ENCODE measurements at places on chromosomes 4 and X. TPM values are rescaled to one million over a fixed set of nuclear protein-coding genes. Genes with fewer than 3 reads are reported as not detected.

DNA sequence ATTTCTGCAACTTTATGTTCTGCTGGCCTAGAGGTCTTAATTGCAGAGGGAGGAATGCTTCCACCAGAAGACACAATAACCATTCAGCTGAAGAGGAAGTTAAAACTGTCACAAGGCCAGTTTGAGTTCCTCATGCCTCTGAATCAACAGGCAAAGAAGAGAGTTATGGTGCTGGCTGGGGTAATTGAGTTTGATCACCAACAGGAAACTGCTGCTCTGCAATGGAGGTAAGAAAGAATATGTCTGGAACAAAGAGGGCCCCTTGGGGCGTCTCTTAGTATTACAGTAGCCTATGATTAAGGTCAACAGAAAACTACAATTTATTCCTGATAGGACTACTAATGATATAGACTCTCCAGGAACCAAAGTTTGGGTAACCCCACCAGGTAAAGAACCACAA, 744.0 kb downstream of the FSTL5 start:
- DNase-seq: no peak

DNA sequence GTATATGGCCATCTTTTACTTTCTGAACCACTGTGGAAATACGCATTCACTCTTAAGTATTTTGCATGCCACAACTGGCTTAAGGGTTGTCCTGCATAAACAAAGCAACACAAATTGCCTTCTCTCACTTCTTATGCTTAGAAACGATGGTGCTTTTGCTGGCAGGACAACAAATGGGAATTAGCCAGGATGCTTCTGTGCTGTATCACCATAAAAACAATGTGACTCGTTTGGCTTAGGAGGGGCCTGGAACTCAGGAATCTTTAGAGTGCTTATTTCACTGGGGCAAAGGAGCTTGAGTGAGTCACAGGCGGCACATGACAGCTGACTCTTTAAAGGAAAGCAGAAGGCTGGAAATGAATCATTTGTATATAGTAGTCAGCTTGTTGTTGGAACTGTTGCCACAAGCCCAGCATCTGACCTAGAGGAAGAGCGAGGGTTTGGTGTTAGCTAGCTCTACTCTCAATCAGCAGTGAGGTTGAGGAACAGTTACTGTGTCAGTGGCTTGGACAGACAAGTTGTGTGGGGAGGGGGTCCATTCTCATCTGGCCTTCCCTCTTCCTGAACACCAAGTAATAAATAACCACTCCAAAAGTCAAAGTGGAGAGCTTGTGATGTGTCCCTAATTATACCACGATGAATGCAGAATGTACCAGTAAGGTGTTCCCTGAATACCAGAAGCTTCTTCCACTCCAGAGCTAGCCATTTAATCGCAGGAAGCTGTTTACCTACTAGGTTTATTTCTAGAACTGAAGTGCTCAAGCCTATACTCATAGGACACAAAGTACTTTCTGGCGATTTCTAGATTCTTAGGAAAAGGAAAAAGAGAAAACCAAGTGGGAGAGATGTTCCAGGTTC, 293.1 kb downstream of the CAMK2D start:
- peak; percentile 11 for DNase-seq

GRCh38 chr4:112642526-112642925, 5.6 kb downstream of the LARP7 start:
- no peak for DNase-seq

DNA sequence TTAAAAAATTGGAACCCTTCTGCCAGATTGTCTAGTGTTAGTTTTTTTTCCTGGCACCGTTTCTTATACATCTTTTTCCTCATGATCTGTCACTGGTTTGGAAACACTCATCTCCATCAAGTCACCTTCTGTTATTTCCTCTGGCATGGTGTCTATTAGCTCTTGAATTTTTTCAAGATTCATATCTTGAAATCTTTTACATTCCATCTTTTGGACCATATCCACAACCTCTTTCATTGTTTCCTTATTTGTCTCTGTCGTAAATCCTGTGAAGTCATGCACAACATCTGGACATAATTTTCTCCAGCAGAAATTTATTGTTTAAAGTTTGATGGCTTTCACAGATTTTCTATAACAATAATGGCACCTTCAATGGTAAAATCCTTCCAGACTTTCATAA, 10.2 kb upstream of the TMEM185A start:
- no peak for DNase-seq

DNA sequence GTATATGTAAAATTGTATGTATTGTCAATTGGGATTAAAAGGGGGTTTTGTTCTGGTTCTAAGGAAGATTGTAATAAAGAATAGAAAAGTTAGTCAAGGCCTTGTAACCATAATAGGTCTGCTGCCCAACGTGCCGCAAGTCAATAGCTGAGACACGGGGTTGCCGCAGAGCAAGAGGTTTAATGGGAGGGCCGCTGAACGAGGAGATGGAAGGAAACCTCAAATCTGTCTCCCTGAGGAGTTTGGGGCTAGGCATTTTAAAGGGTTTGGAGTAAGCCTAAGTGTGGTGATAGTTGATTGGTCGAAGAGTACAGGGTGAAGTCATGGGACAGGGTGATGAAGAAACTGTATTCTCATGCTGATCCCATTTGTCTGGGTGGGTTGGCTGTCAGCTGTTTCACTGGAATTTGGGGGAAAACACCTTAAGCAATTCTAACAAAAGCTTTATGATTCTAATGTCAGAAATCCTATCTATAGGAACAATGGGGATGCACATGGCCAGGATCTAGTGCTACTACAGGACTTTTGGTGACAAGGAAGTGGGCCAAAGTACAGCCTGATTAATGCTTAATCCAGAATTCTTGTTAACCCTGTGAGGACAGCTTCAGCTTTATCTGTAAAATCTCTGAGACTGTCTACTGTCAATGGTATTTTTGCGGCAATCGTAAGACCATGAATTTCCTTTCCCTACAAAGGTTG, 86.9 kb downstream of the RELL1 start:
- no peak for DNase-seq

DNA sequence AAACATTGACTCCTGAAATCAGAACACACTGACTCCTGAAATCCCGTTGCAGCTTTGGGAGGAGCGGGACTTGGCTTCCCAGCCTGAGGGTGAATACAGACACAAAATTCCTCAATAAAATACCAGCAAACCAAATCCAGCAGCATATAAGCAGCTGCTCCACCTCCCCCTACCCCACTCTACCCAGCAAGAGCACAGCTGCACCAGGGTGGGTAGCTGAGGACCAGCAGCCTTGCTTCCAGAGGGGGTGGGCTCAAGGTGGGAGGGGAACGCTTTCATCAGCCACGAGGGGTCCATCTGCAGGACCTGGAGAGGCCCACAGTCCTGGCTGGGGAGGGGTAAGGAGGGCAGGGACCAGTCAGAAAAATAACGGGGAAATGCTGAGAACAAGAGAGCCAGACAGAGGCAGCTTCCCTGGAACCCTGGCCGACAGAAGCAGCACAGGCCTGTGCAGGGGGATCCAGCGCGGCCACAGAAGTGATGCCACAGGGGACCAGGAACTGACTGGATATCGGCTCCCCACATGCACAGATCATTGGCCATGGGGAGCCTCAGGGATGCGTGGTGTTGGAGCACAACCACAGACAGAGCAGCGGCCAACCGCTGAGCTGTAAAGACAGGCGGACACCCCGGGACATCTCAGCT, 49.8 kb downstream of the FGFRL1 start:
- DNase-seq: no peak

DNA sequence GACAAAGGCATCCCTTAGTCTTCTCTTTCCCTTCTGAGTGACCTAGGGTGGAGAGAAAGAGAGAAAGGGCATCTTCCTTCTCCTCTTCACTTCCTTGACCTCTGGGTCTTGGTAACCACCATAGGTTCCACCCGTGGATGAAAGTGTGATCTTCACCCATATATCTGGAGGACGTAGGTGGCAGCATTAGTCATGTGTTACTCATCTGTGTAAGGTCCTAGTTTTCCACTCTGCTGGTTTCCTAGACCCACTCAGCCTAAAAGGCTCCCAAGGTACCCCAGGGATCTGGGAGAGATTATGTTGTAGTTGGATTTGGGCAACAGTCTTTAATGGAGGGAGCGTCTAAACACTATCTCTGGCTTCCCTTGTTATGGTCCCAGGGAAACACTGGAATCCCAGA, 45.5 kb upstream of the RAB9B start:
- DNase-seq: no peak

The CORIN gene
- 0.23 TPM for total RNA-seq

GRCh38 chr4:124277691-124278090, 434.8 kb downstream of the ANKRD50 start:
- DNase-seq: no peak

GRCh38 chrX:148185631-148186030, 204.5 kb downstream of the FMR1NB start:
- DNase-seq: no peak

DNA sequence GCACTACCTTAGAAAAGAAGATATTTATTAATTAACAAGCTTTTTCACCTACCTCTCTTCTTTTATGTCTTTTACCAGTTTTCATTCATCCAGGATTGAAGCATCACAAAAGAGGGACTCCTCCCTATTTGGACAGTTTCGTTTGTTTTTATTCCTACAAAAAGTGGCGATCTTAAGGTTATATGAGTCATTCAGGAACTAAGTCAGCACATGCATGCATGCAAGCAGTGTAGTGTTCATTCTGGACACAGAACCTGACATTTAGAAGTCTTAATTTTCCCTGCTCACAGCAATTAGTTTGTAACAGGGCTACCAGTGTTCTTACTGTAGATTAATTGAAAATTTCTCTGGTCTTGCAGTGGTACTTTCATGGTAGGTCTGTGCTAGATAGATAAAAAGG, 47.9 kb upstream of the QRFPR start:
- no peak for DNase-seq

DNA sequence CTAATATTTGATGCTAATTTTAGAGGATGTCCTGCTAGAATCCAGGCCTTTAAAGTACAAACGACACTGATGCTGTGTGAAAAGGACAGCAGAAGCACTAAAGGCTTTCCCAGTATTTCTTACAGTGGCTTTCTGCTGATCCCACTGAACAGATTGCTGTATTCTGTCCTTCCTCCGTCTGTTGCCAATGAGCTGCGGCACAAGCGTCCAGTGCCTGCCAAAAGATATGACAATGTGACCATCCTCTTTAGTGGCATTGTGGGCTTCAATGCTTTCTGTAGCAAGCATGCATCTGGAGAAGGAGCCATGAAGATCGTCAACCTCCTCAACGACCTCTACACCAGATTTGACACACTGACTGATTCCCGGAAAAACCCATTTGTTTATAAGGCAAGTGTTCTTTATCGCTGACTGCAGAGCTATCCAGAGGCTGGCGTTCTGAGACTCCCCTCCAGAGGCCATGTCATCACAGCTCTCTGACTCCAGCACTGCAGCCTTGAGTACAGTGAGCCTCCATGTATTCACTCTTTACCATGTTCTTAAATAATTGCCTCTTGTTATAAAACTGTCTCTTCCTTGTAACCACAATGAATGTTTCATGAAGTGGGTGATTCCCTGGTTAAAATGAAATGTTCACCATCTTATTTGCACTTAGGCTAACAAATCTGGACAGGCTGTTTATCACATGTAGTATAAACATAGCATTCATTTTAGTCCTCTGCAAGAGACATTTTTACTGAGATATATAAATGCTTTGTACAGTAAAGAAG, 43.6 kb downstream of the GUCY1B1 start:
- no peak for DNase-seq

GRCh38 chr4:66640233-66640990, 904.9 kb downstream of the CENPC start:
- no peak for DNase-seq

- no peak for DNase-seq
These were observed 49.8 kb upstream of the PRPS2 start for GRCh38 chrX:12741416-12741815.

The ZNF630 gene
- total RNA-seq: 1.4 TPM

GRCh38 chrX:53606456-53606855, 80.1 kb downstream of the HUWE1 start:
- DNase-seq: no peak

DNA sequence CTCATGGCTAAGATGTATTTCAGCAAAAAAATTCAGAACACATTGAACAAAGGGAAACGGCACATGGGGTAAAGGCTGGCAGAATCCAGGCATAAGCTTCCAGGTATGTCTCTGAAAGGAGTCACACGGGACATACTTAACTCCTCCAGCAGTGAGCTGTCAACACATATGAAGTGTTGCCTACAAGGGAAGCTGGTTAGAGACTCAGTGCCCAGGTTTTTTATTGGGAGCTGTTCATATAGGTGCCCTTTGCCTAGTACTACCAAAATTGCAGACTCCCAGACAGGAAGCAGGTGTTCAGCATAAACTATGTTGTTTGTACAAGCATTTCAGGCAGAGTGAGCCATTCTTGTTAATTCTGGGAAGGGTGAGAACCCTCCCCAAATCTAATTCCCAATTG, 77.4 kb upstream of the PUDP start:
- DNase-seq: no peak

- no peak for DNase-seq
These were observed 19.5 kb upstream of the FGF2 start for GRCh38 chr4:122806981-122807679.

The NIPAL1 gene
- 2.3 TPM for total RNA-seq

The C4orf51 gene
- total RNA-seq: not detected

The SMIM31 gene
- 3.2 TPM for total RNA-seq

The ETDB gene
- total RNA-seq: not detected

The FOXR2 gene
- total RNA-seq: not detected

The FDCSP gene
- total RNA-seq: not detected

DNA sequence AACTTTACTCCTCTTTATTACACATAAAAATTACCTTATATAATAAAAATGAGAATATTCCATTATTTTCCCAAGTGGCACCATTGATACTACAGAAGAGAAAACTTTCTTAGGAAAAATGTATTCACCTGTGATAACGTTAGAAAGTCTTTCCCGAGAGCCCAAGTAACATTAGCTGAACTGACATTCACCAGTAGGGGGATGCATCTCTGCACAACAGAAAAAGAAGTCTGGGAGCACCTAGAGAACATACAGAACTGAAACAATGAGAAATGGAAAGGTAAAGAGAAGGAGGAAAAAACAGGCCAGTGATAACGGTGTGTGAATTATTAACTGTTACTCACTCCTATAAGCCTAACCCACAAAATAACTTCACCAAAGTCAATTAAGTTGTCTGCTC, 423.3 kb downstream of the CENPC start:
- no peak for DNase-seq

DNA sequence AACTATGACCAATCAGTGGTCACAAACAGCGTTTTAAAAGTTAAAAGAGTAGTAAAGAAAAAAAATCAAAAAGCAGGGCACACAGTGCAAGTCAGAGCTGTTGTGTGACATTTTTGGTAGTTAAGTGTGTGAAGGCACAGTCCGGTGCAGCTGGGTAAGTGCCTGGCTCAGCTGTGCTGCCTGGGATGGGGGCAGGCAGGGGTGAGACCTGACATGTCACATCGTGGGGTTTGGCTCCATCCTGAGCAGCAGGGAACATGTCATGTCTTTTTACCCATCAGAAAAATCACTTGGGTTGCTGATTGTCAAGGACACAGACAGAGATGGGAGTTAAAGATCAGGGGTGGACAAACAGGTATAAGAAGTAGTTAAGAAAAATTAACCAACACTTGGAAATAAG, 125.1 kb downstream of the NSUN7 start:
- DNase-seq: no peak

The HAND2 gene
- total RNA-seq: 2.0 TPM

The GUCY1A1 gene
- total RNA-seq: 9.6 TPM
